ENCODE measurements at places on chromosomes 13 and 19.
A peak's percentile ranks its signal among the peaks of the same experiment; 100 is the strongest.

DNA sequence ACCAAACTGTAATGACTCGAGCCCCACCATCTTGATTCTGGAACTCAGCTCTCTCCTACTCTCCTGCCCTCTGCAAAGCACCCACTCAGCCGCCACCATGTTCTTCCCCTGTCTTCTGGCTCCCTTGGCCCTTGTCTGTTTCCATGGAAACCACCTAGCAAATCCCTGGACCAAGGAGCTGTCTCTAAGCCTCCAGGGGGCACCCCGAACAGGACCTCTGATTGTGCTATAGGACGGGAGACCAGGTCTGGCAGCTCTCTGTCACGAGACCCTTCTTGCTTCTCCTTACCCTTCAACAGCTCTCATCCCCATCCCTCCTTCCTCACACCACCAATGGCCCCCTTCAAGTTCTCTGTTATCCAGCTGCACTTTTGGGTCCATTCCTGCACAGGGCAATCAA, 277.7 kb upstream of the ZNF507 start:
- DNase-seq: peak; percentile 21

DNA sequence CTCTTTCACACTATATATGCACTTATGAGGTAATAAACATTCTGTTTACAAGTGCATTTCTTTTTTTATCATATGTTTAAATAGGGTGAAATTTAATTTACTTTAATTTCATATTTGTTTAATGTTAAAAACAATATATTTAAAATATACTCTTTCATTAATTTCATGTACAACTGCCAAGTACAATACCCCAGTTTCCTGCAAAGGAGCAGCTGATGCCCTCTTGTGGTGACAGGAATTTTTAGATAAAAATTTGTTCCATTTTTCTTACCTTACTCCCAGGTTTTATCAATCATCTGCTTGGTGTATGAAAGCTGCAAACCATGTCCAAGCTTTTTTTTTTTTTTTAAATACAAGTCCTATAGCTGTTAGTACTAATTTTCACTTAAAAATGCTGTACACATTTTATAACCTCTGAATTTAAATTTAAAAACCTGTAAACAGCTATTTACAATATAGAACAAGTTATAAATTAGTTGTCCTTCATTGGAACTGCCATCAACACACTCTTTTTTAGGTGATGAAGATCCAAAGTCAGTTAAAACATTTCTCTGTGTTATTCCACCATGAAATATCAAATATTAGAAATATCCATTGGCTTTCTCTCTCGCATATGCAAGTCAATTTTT, 4.9 kb downstream of the PCDH20 start:
- peak; percentile 54 for DNase-seq

DNA sequence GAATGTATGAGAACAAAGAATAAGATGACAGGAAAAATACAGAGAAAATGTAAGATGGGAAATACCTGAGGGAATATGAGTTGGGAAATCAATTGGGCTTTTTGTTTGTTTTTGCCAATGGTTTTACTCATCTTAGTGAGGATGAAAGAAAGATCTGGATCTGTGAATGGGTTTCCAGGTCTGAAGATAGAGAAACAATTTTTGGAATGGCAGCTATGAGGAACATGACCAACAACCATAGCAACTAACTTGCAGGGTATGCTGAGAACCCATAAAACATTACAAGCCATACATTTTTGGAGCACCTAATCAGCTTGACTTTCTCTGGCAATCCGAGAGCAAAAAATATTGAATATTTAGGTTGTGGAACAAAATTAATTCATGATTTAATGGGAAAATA, 290.0 kb downstream of the KCTD12 start:
- no peak for DNase-seq

DNA sequence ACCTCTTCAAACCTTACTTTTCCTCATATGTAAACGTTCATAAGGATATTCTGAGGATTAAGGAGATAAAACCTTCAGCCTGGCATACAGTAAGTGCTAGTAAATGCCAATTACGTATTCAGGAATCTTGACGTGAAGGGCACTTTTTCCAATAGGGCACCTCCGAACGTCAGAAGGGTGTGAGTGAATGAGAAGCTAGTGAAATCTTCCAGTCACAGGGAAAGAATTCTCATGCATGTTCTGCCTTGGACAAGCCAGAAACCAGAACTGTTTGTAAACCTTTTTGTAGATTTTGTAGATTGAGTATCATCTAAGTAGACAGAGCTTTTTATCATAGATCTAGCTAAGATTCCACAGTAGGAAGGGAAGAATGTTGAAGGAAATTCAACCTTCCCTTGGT, 16.5 kb downstream of the DGKH start:
- no peak for DNase-seq

GRCh38 chr19:10078329-10078728, 7.8 kb upstream of the SHFL start:
- no peak for DNase-seq

DNA sequence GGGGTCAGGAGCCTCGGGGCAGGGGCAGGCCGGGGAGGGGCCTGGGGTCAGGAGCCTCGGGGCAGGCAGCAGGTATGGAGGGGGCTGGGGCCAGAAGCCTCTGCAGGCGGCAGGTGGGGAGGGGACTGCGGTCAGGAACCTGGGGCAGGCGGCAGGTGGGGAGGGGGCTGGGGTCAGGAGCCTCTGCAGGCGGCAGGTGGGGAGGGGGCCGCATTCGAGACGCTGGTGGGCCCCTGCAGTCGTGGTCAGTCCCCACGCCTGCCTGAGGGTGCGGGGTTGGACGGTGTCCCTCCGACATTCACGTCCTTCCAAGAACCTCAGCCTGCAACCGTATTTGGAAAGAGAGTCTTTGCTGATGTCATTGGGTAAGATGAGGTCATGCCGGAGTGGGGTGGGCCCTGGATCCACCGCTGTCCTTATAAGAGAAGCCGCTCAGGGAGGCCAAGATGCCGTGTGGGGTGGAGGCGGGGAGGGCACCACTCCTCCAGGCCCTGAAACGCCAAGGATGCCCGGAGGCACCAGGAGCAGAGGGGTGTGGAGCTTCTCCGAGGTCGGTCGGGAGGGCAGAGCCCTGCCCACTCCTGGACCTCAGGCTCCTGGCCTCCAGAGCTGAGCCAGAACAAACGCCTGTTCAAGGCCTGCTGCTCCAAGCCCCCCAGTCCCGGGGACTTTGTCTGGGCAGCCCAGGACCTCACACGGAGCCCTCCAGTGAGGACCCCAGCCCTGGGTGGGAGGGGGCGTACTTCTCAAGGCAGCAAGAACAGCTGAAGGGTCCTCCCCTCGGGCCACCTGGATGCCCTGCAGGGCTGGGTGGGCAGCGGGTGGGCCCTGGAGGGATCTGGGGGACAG, 30.1 kb downstream of the PIP5K1C start:
- DNase-seq: peak; percentile 78

- DNase-seq: peak; percentile 46
These were observed 12.7 kb downstream of the CEACAM21 start for GRCh38 chr19:41588497-41589209.
